Progenitor cell of endocrine pancreas (in vitro differentiated cells): ENCODE measurements at places on chromosomes 13 and 19. TPM values are rescaled to one million over a fixed set of nuclear protein-coding genes. Genes with fewer than 3 reads are reported as not detected.

Gene FXYD5
- total RNA-seq, result 0.62 and 1.2 TPM in 2 replicates

Gene ISOC2
- total RNA-seq, result 36.3 and 36.6 TPM in 2 replicates

Gene PNMA8A
- total RNA-seq, result 27.5 and 28.1 TPM in 2 replicates

Gene HAUS8
- 17.7 and 21.7 TPM in 2 replicates for total RNA-seq

Gene FAM216B
- not detected in 2 replicates for total RNA-seq

Gene C19orf67
- 0.43 TPM in 1 of 2 replicates, not detected in the other for total RNA-seq

Gene GADD45B
- total RNA-seq, result 4.9 and 5.1 TPM in 2 replicates

Gene SUPT20H
- total RNA-seq, result 108 and 116 TPM in 2 replicates

Gene CRTC1
- total RNA-seq, result 39.5 and 39.7 TPM in 2 replicates

Gene KIR2DL1
- total RNA-seq, result not detected in 2 replicates

Gene RAB4B
- 20.7 and 21.5 TPM in 2 replicates for total RNA-seq

Gene SMIM24
- 1.3 and 1.6 TPM in 2 replicates for total RNA-seq

Gene ZNF555
- 13.3 and 13.7 TPM in 2 replicates for total RNA-seq

Gene ZNF441
- 3.8 and 4.4 TPM in 2 replicates for total RNA-seq

Gene PRTN3
- total RNA-seq, result not detected in 2 replicates

Gene LRG1
- 0.34 and 0.51 TPM in 2 replicates for total RNA-seq

Gene ZBTB7A
- 18.4 and 19.1 TPM in 2 replicates for total RNA-seq

Gene KIR3DL1
- not detected in 2 replicates for total RNA-seq

Gene KCTD15
- total RNA-seq, result 61.3 TPM in 2 replicates

Gene ZNF541
- total RNA-seq, result not detected in 2 replicates

Gene DPF1
- total RNA-seq, result 4.8 and 4.9 TPM in 2 replicates

Gene TEX101
- total RNA-seq, result not detected in 2 replicates

Gene SIGLEC11
- total RNA-seq, result not detected in 2 replicates

Gene ZNF471
- total RNA-seq, result not detected in 2 replicates

Gene ZNF610
- total RNA-seq, result 24.8 and 27.1 TPM in 2 replicates

Gene ADM5
- 7.7 TPM in 2 replicates for total RNA-seq

Gene ZNF714
- 51.5 and 55.5 TPM in 2 replicates for total RNA-seq

Gene C19orf33
- 3.0 and 3.5 TPM in 2 replicates for total RNA-seq

Gene PRODH2
- total RNA-seq, result 5.3 TPM in 2 replicates

Gene ZNF837
- 5.4 and 6.1 TPM in 2 replicates for total RNA-seq

Gene CRLF1
- 4.4 and 6.0 TPM in 2 replicates for total RNA-seq

Gene MAP3K10
- total RNA-seq, result 35.3 and 37.2 TPM in 2 replicates

Gene C19orf18
- 1.6 and 1.8 TPM in 2 replicates for total RNA-seq
